ENCODE measurements at places on chromosomes 11 and 22.

DNA sequence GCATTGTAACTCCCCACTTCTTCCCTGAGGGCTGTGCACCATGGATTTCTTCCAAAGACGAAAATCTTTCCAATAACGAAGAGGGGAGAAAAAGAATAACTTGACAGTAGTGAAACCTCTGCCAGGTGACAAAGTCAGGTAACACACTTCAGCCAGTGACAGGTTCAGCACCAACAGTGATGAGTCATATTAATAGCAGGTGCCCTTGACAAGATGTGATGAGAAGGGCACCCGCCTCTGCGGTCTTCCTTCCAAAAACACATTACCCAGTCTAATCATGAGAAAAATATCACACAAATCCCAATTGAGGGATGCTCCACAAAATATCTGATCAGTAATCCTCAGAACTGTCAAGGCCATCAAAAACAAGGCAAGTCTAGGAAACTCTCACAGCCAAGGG lies 157.8 kb downstream of the EFCAB6 start:
- H3K27ac ChIP-seq: no peak overlapping the region
- H3K4me3 ChIP-seq: no peak overlapping the region

DNA sequence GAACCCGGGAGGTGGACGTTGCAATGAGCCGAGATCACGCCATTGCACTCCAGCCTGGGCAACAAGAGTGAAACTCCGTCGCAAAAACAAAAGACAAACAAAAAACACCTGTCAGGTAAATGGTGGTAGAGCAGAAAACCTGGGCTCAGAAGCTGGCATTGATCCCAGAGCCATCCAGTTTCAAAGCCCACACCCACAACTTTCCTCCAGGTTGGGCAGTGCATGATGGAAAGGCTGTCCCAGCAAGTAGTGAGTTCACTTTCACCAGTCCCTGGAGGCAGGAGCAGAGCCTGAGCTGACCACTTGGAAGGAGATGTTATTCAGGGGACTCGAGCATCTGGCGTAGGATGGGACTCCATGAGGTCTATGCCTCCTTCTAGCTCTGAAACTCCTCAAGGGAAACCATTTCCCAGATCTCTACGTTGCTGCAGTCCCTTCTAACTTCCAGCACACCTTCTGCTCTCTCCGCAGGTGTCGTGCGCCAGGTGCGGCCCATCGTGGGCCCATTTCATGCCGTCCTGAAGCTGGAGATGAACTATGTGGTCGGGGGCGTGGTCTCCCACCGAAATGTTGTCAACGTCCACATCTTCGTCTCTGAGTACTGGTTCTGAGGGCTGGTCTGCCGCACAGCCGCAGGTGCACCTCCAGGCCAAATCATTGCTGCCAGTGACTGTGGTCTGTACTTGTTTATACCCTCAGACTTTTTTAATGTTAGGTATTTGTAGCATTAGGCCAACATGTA lies 71.6 kb upstream of the ATXN10 start:
- no peak overlapping the region for H3K4me3 ChIP-seq

DNA sequence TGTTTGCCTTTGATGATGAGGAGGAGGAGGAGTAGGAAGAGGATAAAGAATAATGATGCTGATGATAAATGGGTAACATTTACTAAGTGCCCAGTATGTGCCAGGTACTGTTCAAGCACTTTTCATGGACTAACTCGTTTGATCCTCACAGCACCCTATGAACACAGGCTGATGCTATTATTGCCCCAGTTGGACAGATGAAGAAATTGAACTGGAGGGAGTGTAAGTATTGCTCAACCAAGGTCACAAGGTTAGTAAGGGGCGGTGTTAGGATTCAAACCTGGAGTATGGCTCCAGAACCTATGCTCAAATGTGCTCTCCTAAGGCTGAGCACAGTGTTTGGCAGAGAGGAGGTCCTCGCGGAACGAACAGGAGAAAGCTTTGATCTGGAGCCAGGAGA lies 78.6 kb downstream of the SYN3 start:
- no peak overlapping the region for H3K27ac ChIP-seq
- H3K36me3 ChIP-seq: no peaks in the 10 kb centered on the region
- no peaks in the 10 kb centered on the region for H3K4me1 ChIP-seq
- DNase-seq: no peak

- H3K27ac ChIP-seq: no peak overlapping the region
- no peak for DNase-seq
- H3K4me1 ChIP-seq: peaks cover 6% of the 10 kb centered on the region
- H3K27me3 ChIP-seq: peaks cover 2% of the 10 kb centered on the region
- peak overlapping the region; percentile 5 for H3K4me3 ChIP-seq
Measured at GRCh38 chr11:84922836-84923235, 704.3 kb downstream of the DLG2 start.

DNA sequence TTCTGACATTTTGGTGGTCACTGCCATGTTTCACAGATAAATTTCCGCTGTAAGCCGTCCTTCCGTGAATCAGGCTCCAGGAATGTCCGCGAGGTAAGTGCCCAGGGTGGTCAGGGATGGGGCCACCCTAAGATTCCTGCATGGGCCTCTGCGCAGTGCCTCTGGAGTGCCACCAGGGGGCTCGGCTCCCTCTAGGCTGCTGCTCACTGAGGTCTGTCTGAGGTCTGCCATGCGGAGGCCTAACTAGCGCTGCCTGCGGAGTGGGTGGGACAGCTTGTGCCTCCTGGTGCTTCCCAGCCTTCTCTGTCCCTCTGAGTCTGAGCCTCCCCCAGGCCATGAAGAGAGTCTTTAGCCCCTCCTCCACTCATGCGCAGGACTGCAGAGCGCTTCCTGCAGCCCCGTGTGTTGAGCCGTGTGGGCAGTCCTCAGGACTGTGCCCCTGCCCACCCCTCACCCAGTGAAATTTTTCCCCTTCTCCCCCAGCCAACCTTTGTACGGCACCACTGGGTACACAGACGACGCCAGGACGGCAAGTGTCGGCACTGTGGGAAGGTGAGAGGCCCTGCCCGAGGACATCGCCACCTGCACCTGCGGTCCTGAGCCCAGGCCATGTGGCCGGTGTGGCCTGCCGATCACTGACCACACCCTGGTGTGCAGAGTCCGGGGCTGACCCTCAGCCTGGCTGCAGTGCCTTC lies 11.9 kb upstream of the MDK start:
- H3K27ac ChIP-seq: no peak overlapping the region
- H3K27me3 ChIP-seq: no peaks in the 10 kb centered on the region
- peak; percentile 86 for DNase-seq

DNA sequence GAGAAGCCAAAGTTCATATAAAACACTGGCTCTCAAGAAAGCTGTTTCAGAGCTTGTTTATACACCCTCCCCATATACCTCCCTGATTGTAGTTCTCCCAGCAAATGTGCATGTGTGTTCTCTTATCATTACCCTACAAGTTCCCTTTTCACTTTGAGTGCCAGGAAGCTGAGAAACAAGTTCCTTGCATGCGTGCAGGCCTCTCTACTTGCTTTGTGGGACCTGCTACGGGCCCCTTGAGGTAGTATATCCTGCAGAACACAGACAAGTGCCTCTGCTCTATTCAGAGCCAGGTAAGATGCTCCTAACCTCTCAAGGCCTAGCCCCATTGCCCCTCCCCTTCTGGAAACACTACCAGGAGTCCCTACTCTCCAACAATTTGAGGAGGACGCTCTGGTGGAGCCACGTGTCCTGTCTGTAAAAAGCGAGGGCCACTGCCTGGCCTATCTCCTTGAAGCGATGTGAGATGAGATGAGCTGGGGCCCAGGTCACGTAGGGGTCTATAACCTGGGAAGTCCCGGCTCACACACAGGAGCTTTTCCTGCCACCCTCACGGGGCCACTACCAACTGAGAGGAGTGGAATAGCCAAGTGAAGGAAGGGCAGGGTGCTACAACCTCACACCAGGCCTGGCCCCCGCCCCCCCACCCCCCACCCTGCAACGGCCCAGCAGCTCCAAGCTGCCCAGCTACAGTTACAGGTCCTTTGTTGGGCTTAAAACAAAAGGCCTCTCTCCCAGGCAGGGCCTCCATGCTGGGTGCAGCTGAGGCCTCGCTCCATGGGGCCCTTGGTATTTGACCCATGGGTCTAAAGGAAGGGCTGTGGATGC lies 2.6 kb upstream of the ATP5MGL start:
- no peaks in the 10 kb centered on the region for H3K36me3 ChIP-seq
- peak overlapping the region; percentile 100 for H3K27ac ChIP-seq
- H3K4me1 ChIP-seq: peaks cover 68% of the 10 kb centered on the region
